ENCODE measurements at places on chromosomes 7 and 10. TPM values are rescaled to one million over a fixed set of nuclear protein-coding genes. Genes with fewer than 3 reads are reported as not detected.

DNA sequence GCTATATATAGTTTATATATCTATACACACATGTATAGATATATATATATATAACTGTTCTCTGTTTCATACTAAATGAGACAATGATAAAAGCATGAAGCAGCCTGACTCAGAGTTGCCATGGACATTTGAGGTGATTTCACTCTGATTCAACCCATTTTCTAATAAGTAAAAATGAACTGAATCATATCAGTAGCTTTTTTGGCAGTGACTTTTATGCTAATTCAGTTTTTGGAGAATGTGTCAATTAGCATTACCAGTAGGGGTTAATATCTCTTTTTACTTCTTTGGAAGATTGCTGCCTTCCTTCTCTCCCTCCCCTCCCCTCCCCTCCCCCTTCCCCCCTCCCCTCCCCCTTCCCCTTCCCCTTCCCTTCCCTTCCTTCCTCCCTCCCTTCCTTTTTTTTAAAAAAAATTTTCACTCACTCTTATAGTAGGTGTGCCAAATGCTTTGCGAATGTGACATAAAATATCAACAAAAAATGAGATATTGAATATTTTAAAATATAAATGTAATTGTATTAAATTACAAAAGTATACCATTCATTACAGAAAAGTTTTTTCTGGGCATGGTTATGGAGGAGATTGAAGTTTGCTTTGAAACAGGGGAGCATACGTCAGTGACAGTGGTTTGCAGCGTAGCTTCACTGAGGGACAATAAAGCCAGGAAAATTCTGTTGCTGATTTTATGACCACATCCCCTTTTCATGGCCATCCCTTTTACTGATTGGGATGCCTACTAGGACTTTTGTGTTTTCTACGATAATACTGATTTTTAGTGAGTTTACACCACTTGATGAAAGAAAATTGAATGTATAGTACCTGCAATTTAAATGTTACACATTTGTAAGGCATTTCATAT, 64.0 kb upstream of the KLF6 start:
- peaks cover 67% of the 10 kb centered on the region for H3K4me1 ChIP-seq
- no peak overlapping the region for H3K4me3 ChIP-seq
- H3K27ac ChIP-seq = peak overlapping the region; percentile 58
- no peaks in the 10 kb centered on the region for H3K36me3 ChIP-seq

DNA sequence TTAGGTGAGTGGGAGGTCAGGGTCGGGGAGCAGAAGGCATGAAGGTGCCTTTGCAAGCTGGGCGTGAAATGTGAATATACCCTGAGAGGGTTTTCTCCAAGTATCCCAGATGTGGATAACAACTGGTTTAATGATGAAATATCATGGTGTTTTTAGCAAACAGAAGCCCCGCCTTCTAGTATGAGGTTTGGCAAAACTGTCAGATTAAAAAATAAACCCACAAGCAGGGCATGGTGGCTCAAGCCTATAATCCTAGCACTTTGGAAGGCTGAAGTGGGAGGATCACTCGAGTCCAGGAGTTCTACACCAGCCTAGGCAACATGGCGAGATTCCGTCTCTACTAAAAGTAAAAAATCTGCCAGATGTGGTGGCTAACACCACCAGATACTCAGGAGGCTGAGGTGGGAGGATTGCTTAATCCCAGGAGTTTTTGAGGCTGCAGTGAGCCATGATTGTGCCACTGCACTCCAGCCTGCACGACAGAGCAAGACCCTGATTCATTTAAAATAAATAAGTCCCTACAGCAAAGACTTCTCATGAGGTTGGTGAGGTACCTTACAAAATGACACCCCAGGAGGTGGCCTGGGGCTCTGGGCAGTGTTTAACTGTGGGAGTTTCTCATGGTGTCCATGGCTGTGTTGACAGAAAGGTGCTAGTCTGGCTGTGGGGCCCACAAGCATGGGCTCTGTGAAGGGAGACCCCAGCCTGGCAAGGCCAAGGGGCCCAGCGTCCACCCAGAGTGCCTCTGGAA, 6.7 kb upstream of the PWWP2B start:
- H3K4me3 ChIP-seq = no peak overlapping the region
- H3K27ac ChIP-seq = no peak overlapping the region
- H3K4me1 ChIP-seq = peaks cover 15% of the 10 kb centered on the region

DNA sequence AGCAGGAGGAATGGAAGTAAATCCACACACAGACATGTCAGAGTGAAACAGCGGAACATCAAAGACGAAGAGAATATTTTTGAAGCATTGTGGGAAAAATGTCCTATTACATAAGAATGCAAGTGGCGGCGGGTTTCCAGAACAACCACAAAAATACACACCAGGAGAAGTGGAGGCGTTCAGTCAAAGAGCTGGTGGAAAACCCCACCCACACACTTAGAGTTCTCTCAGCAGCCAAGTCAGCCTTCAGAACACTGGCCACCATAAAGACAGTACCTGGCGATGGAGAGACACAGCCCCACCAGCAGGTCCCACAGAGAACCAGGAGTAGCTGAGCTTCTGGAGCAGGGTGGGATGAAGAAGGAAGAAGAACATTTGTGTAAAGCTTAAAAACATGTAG, 23.7 kb downstream of the NKX6-2 start:
- H3K27ac ChIP-seq = no peak overlapping the region
- peaks cover 28% of the 10 kb centered on the region for H3K36me3 ChIP-seq
- H3K4me1 ChIP-seq = no peaks in the 10 kb centered on the region
- H3K4me3 ChIP-seq = no peak overlapping the region
- H3K27me3 ChIP-seq = peaks cover 6% of the 10 kb centered on the region

GRCh38 chr10:106284802-106285587, 879.5 kb downstream of the SORCS1 start:
- H3K4me1 ChIP-seq = peaks cover 8% of the 10 kb centered on the region
- DNase-seq = no peak
- H3K27ac ChIP-seq = peak overlapping the region; percentile 43
- peak overlapping the region; percentile 6 for H3K4me3 ChIP-seq
- H3K27me3 ChIP-seq = no peaks in the 10 kb centered on the region

DNA sequence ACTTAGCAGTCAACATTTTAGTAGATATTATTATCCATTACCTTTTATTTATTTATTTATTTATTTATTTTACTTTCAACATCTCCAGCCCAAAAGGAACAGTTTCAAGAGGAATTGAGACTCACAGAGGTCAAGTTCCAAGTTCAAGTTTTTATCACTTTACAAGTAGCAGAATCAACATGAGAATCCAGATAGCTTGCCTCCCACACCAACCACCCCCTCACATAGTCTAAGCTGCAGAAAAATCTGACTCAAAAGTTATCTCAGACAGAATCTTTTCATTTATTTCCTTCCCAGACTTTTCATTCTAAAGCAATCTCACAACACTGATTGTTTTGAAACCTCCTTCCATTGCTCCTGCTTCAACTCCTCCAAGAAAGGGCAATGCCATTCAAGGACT, 129.6 kb downstream of the GRM3 start:
- no peak for DNase-seq
- H3K4me3 ChIP-seq = no peak overlapping the region
- H3K27me3 ChIP-seq = no peaks in the 10 kb centered on the region
- no peaks in the 10 kb centered on the region for H3K4me1 ChIP-seq
- no peak overlapping the region for H3K27ac ChIP-seq
- H3K36me3 ChIP-seq = no peaks in the 10 kb centered on the region

C7orf33 gene
- not detected for total RNA-seq

DNA sequence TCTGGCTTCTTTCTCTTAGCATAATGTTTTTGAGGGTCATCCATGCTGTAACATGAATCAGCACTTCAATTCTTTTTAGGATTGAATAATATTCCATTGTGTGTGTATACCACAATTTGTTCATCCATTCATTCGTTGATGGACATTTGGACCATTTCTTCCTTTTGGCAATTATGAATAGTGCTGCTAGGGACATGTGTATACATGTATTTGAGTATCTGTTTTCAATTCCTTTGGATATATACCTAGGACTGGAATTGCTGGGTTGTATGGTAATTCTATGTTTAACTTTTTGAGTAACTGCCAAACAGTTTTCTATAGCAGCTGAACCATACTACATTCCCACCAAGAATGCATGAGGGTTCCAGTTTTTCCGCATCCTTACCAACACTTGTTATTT, 39.2 kb downstream of the GBF1 start:
- H3K4me3 ChIP-seq = no peak overlapping the region
- H3K4me1 ChIP-seq = peaks cover 49% of the 10 kb centered on the region
- H3K27me3 ChIP-seq = no peaks in the 10 kb centered on the region
- no peak for DNase-seq

GRCh38 chr10:110641256-110641655, 2.9 kb upstream of the RBM20 start:
- H3K36me3 ChIP-seq = no peaks in the 10 kb centered on the region
- peaks cover 27% of the 10 kb centered on the region for H3K4me1 ChIP-seq
- peaks cover 49% of the 10 kb centered on the region for H3K27me3 ChIP-seq
- no peak overlapping the region for H3K4me3 ChIP-seq

CHAT gene
- not detected for total RNA-seq

- no peaks in the 10 kb centered on the region for H3K4me1 ChIP-seq
- H3K27me3 ChIP-seq = no peaks in the 10 kb centered on the region
- no peak overlapping the region for H3K27ac ChIP-seq
- H3K36me3 ChIP-seq = no peaks in the 10 kb centered on the region
- no peak for DNase-seq
- H3K4me3 ChIP-seq = no peak overlapping the region
These were observed 90.0 kb downstream of the FOXP2 start for GRCh38 chr7:114504586-114504985.

FAM25G gene
- not detected for total RNA-seq

VAX1 gene
- total RNA-seq = not detected

DNA sequence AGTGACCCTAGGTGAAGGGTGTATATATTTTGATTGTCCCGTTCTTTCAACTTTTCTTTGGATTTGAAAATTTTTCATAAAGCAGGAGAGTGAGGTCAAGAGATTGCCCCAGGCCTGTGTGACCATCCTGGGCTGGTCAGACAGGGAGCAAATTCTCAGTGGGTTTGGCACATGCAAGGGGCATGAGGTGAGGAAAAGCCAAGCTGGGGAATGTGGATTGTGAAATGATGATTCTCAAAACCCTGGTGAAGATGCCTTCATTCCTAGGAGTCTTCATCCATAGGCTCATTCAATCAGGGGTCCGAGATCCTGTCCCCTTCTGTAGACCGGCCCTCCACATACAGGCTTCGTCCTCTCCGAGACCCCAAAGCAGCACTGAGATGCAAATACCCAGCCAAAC, 27.0 kb upstream of the FAM170B start:
- no peak overlapping the region for H3K27ac ChIP-seq
- H3K4me1 ChIP-seq = peaks cover 37% of the 10 kb centered on the region
- H3K4me3 ChIP-seq = no peak overlapping the region

GRCh38 chr10:16724509-16724908, 92.7 kb downstream of the RSU1 start:
- H3K4me3 ChIP-seq = no peak overlapping the region
- H3K27ac ChIP-seq = no peak overlapping the region
- H3K36me3 ChIP-seq = peaks cover 51% of the 10 kb centered on the region
- DNase-seq = no peak

INTS15 gene
- 14.6 TPM for total RNA-seq

- peaks cover under 1% of the 10 kb centered on the region for H3K4me1 ChIP-seq
- H3K4me3 ChIP-seq = no peak overlapping the region
- H3K36me3 ChIP-seq = no peaks in the 10 kb centered on the region
- no peak overlapping the region for H3K27ac ChIP-seq
- peaks cover 13% of the 10 kb centered on the region for H3K27me3 ChIP-seq
These were observed 77.5 kb upstream of the YAE1 start for GRCh38 chr7:39488467-39489393.

- H3K4me1 ChIP-seq = no peaks in the 10 kb centered on the region
- H3K36me3 ChIP-seq = no peaks in the 10 kb centered on the region
- DNase-seq = no peak
These were observed 331.1 kb downstream of the HTR7 start for GRCh38 chr10:90526721-90527120.

LIPN gene
- total RNA-seq = not detected

PRSS37 gene
- total RNA-seq = not detected

GRID2IP gene
- not detected for total RNA-seq

GRCh38 chr10:127047878-127048238, 142.6 kb downstream of the DOCK1 start:
- DNase-seq = no peak
- no peak overlapping the region for H3K4me3 ChIP-seq
- H3K27me3 ChIP-seq = peaks cover 4% of the 10 kb centered on the region
- H3K27ac ChIP-seq = no peak overlapping the region
- peaks cover 17% of the 10 kb centered on the region for H3K4me1 ChIP-seq

DNA sequence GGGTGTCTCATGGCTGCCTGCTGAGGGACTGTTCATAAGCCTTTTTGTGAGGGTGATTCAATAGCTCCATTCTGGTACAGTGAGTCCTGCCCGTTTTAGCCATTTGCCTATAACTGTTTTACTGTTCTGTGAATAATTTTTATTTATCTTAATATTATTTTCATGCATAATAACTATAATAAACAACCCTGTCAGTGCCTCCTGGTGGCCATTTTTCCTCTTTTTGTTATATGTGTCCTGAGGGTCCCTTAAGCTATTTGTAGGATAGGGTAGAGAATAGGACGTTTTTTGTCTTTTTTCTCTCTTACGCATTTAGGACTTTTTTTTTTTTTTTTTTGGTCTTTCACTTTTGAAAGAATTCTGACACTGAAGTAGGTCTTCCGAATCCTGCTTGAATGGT, 2.9 kb downstream of the C1QL3 start:
- H3K27ac ChIP-seq = no peak overlapping the region
- no peak for DNase-seq
- no peak overlapping the region for H3K4me3 ChIP-seq
- peaks cover 33% of the 10 kb centered on the region for H3K27me3 ChIP-seq
- H3K4me1 ChIP-seq = peaks cover 6% of the 10 kb centered on the region

IL15RA gene
- total RNA-seq = 1.00 TPM

DNA sequence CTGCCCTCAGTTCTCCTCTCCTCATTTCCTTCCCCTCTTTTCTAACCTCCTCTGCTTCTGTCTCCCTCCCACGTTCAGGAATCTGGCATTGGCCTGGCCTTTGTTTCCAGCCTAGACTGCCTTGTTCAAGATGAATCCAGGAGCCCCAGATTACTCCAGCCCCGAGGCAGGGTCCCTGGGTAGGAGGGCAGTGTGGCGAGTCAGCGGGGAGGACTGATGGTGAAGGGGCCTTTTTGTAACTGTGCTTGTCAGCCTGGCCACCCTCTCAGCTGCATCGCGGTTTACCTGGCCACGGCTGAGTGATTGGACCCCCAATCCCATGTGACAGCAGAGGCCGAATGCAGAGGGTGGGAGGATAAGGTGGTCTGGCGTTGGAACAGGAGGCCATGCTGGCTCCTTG, 96.1 kb upstream of the SHH start:
- no peaks in the 10 kb centered on the region for H3K27me3 ChIP-seq
- no peak for DNase-seq
- no peaks in the 10 kb centered on the region for H3K4me1 ChIP-seq
- H3K36me3 ChIP-seq = 0 out of 2 replicates have a peak, but pooled peaks cover 5% of the 10 kb centered on the region
